ENCODE measurements at places on chromosomes 1 and 21. TPM values are rescaled to one million over a fixed set of nuclear protein-coding genes. Genes with fewer than 3 reads are reported as not detected.

DNA sequence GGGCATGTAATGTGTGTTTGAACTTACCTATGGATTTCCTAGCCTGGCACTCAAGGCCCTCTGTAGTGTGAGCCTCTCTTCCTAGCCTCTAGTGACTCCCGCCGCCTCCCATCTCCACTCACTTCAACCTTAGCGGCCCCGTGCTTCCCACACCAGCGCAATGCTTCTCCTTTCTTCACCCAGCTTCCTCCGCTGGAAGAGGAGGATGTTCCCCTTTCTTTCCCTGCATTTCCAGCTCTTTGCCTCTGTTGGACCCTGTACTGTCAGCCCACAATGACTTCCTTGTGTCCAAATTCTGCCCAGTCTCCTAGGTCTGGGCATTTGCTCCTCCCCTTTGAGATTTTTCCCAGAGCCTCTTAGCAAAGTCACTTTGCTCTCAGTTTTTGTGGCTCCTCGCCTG lies 138.1 kb upstream of the IRF2BP2 start:
- no peak for DNase-seq

- DNase-seq: no peak
Measured at GRCh38 chr1:228340686-228341449, 65.8 kb downstream of the TRIM11 start.

DNA sequence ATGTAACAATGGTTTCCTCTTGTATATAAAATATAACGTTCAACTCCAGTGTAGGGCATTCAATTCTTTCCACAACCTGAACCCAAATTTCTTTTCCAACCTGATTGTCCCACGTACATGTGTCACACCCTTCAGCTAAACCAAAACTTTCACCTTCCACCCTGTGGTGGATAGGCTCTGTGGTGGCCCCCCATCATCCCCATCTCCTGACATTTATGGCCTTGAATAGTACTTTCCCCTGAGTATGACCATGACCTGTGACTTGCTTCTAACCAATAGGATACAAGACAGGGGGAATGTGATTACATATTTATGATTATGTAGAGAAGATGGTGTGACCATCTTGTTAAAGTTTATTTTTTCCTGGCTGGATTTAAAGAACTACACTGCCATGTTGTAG lies 377.0 kb downstream of the PTPRC start:
- no peak for DNase-seq

Gene GUCA2A
- total RNA-seq: not detected

Gene TFF2
- total RNA-seq: not detected
